ENCODE measurements at places on chromosomes 16 and 17. TPM values are rescaled to one million over a fixed set of nuclear protein-coding genes. Genes with fewer than 3 reads are reported as not detected.
A peak's percentile ranks its signal among the peaks of the same experiment; 100 is the strongest.

DNA sequence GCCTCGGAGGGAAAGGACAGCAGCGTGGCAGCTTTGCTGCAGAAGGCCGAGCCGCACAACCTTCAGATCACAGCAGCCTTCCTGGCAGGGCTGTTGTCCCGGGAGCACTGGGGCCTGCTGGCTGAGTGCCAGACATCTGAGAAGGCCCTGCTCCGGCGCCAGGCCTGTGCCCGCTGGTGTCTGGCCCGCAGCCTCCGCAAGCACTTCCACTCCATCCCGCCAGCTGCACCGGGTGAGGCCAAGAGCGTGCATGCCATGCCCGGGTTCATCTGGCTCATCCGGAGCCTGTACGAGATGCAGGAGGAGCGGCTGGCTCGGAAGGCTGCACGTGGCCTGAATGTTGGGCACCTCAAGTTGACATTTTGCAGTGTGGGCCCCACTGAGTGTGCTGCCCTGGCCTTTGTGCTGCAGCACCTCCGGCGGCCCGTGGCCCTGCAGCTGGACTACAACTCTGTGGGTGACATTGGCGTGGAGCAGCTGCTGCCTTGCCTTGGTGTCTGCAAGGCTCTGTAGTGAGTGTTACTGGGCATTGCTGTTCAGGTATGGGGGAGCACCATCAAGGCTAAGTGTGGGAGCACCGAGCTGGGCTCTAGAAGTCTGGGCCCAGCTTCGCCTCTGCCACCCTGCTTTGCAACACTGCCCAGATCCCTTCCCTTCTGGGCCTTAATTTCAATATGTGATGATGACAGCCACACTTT, 18.6 kb downstream of the NOD2 start:
- H3K36me3 ChIP-seq, result peaks cover 83% of the 10 kb centered on the region
- DNase-seq, result no peak
- H3K27me3 ChIP-seq, result no peaks in the 10 kb centered on the region
- H3K4me3 ChIP-seq, result no peak overlapping the region
- no peak overlapping the region for H3K27ac ChIP-seq

GRCh38 chr17:81500047-81500446, 12.6 kb downstream of the ACTG1 start:
- H3K27ac ChIP-seq, result no peak overlapping the region
- H3K4me1 ChIP-seq, result peaks cover 2% of the 10 kb centered on the region
- no peaks in the 10 kb centered on the region for H3K36me3 ChIP-seq
- no peak overlapping the region for H3K4me3 ChIP-seq

DNA sequence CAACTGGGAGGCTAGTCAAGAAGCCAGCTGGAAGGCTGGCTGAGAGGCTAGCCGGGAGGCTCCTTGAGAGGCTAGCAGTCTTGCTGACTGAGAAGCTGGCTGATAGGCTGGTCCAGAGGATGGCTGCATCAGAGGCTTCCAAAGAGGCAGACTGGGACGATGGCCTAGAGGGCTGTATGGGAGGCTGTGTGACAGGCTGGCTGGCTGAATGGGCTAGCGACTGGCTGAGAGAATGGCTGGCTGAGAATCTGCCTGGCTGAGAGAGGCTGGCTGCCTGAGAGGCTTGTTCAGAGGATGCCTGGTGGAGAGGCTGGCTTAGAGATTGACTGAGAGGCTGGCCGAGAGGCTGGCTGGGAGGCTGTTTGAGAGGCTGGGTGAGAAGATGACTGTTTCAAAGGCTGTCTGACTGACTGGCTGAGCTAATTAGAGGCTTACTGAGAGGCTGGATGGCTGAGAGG, 34.8 kb upstream of the ACSM2B start:
- H3K27me3 ChIP-seq, result peaks cover 10% of the 10 kb centered on the region
- DNase-seq, result no peak
- no peak overlapping the region for H3K4me3 ChIP-seq
- H3K4me1 ChIP-seq, result no peaks in the 10 kb centered on the region

GRCh38 chr16:19284207-19284606, 1.3 kb upstream of the CLEC19A start:
- H3K4me1 ChIP-seq, result no peaks in the 10 kb centered on the region
- H3K4me3 ChIP-seq, result no peak overlapping the region
- H3K36me3 ChIP-seq, result no peaks in the 10 kb centered on the region
- no peak for DNase-seq
- no peak overlapping the region for H3K27ac ChIP-seq

- no peak for DNase-seq
- H3K27ac ChIP-seq, result no peak overlapping the region
- H3K36me3 ChIP-seq, result peaks cover 2% of the 10 kb centered on the region
- peaks cover 48% of the 10 kb centered on the region for H3K4me1 ChIP-seq
- peak overlapping the region; percentile 85 for H3K4me3 ChIP-seq
Observed at GRCh38 chr17:59333836-59334235, 2.4 kb downstream of the YPEL2 start.

- no peak for DNase-seq
- peaks cover 6% of the 10 kb centered on the region for H3K4me1 ChIP-seq
- peaks cover 48% of the 10 kb centered on the region for H3K36me3 ChIP-seq
- no peak overlapping the region for H3K27ac ChIP-seq
Observed at GRCh38 chr16:84463221-84463620, 41.2 kb downstream of the MEAK7 start.

DNA sequence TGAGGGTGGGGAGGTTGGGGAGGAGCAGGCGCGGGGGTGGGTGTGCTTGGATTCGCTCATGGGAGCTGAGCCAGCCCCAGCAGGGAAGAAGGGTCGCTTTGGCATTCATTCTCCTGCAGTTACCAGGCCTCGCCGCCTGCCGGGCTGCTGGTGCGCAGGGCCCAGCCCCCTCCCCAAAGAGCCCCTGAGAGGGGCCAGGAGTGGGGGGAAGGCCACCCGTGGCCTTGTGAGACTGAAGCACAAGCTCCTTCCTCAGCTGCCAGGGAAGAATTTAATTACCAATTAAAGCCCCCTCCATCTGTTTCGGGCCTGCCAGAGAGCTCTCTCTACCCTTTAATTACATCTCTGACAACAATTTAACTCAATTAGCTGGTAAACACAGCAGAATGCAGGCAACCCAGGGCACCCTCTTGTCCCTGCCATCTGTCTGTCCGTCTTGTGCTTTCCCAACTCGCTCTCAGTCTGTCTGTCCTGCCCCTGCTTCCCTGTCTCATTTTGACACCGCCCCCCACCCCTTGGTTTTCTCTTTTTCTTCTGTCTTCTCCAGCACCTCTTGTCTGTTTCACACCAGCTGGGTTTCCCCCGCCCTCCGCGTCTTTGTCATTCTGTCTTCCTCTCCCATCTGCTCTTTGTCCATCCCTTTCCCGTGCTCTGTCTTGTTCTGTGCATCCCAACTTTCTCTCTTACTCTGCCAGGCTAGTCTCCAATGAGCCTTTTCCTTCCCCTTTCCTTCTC, 32.7 kb downstream of the CDK5RAP3 start:
- no peak for DNase-seq
- H3K4me3 ChIP-seq, result no peak overlapping the region
- peaks cover 29% of the 10 kb centered on the region for H3K27me3 ChIP-seq
- H3K27ac ChIP-seq, result no peak overlapping the region
- H3K4me1 ChIP-seq, result peaks cover 25% of the 10 kb centered on the region
- H3K36me3 ChIP-seq, result no peaks in the 10 kb centered on the region

GRCh38 chr16:70341600-70341999, 5.1 kb upstream of the DDX19A start:
- no peaks in the 10 kb centered on the region for H3K27me3 ChIP-seq
- H3K4me3 ChIP-seq, result no peak overlapping the region
- H3K27ac ChIP-seq, result no peak overlapping the region
- no peak for DNase-seq
- H3K36me3 ChIP-seq, result no peaks in the 10 kb centered on the region
- peaks cover 11% of the 10 kb centered on the region for H3K4me1 ChIP-seq

- no peak overlapping the region for H3K27ac ChIP-seq
- H3K27me3 ChIP-seq, result no peaks in the 10 kb centered on the region
- peaks cover 44% of the 10 kb centered on the region for H3K36me3 ChIP-seq
- DNase-seq, result no peak
Observed at GRCh38 chr17:64084086-64084939, 45.6 kb downstream of the ERN1 start.

- H3K27ac ChIP-seq, result no peak overlapping the region
- H3K36me3 ChIP-seq, result no peaks in the 10 kb centered on the region
- H3K4me3 ChIP-seq, result no peak overlapping the region
- H3K4me1 ChIP-seq, result peaks cover 2% of the 10 kb centered on the region
- no peaks in the 10 kb centered on the region for H3K27me3 ChIP-seq
Observed at GRCh38 chr17:4815043-4815675, 8.2 kb downstream of the PLD2 start.

DNA sequence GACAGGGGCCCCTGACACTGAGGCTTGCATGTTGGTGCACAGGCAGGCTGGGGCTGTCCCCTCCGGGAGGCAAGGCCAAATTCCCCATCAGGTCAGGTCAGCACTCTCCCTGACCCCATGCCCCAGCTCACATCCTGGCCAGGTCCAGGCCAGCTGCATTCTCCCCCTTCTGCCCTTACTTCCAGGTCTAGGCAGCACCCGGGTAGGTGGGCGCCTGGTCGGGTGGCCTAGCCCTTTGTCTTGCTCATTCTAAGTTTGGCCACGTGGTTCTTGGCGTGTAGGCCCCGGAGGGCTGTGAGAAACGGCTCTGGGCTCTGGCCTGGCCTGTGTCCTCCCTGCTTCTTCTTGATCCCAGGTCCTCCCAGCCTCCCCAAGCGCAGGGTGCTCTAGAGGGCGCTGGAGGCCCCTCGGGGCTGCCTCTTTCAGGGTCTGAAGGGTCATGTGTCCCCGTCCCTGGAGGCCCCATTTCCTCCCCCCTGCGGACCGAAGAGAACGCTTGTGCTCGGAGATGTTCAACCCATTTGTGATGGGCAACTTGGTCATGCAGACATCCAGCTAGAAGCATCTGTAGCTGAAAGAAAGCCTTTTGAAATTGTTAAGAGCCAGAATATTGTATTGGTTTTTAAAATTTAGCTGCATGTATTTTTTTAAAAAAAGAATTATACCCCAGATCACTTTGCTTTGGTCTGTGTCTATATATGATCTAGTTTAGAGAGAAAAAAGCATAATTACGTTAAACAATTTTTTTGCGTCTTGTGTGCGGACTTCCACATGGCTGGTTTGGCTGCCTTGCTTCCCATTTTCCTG, 6.7 kb downstream of the BAHCC1 start:
- no peak overlapping the region for H3K4me3 ChIP-seq
- H3K36me3 ChIP-seq, result peaks cover 9% of the 10 kb centered on the region
- H3K27me3 ChIP-seq, result peaks cover 67% of the 10 kb centered on the region
- DNase-seq, result no peak

- no peak overlapping the region for H3K27ac ChIP-seq
- H3K4me3 ChIP-seq, result no peak overlapping the region
- no peak for DNase-seq
- no peaks in the 10 kb centered on the region for H3K36me3 ChIP-seq
Observed at GRCh38 chr17:17032131-17032692, 10.0 kb upstream of the MPRIP start.

GRCh38 chr17:54153423-54153822, 330.7 kb downstream of the KIF2B start:
- H3K27me3 ChIP-seq, result no peaks in the 10 kb centered on the region
- no peak for DNase-seq
- H3K36me3 ChIP-seq, result no peaks in the 10 kb centered on the region
- no peaks in the 10 kb centered on the region for H3K4me1 ChIP-seq
- H3K27ac ChIP-seq, result no peak overlapping the region

- H3K27ac ChIP-seq, result no peak overlapping the region
- no peak overlapping the region for H3K4me3 ChIP-seq
- H3K27me3 ChIP-seq, result peaks cover 6% of the 10 kb centered on the region
- H3K36me3 ChIP-seq, result no peaks in the 10 kb centered on the region
Observed at GRCh38 chr17:27741971-27742575, 58.3 kb downstream of the NOS2 start.

- H3K4me1 ChIP-seq, result no peaks in the 10 kb centered on the region
- DNase-seq, result no peak
- no peak overlapping the region for H3K4me3 ChIP-seq
- H3K27me3 ChIP-seq, result no peaks in the 10 kb centered on the region
- H3K36me3 ChIP-seq, result no peaks in the 10 kb centered on the region
Observed at GRCh38 chr17:39352511-39352910, 48.9 kb downstream of the FBXL20 start.

- no peak overlapping the region for H3K4me3 ChIP-seq
- no peaks in the 10 kb centered on the region for H3K4me1 ChIP-seq
- no peak overlapping the region for H3K27ac ChIP-seq
- DNase-seq, result no peak
- no peaks in the 10 kb centered on the region for H3K36me3 ChIP-seq
- no peaks in the 10 kb centered on the region for H3K27me3 ChIP-seq
Observed at GRCh38 chr16:12489357-12489990, 314.2 kb downstream of the CPPED1 start.

DNA sequence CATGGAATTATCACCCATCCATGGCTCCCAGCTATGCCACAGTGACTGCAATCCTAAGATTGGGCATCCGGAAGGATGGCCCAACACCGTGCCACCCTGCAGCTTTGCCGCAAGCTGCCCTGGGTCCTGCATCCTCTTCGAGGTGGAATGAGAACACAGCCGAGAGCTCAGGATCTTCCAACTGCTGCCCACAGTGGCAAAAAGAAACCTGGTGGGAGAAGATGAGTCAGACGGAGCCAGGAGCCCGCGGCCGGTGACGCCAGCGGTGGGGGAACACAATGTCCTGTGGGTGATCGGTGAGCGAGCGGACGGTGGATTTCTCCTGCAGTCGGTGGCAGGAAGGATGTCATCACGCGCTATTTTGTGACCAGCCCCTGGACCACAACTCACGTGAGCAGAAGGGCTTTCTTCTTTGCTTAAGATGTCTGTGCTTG, 20.1 kb downstream of the CD7 start:
- peak overlapping the region; percentile 100 for H3K27ac ChIP-seq
- H3K4me1 ChIP-seq, result peaks cover 85% of the 10 kb centered on the region
- H3K36me3 ChIP-seq, result peaks cover 15% of the 10 kb centered on the region
- peak overlapping the region; percentile 88 for H3K4me3 ChIP-seq
- no peaks in the 10 kb centered on the region for H3K27me3 ChIP-seq
- DNase-seq, result peak; percentile 92

- no peak overlapping the region for H3K4me3 ChIP-seq
- H3K4me1 ChIP-seq, result peaks cover 8% of the 10 kb centered on the region
- DNase-seq, result no peak
Observed at GRCh38 chr17:46910179-46910927, 12.6 kb upstream of the GOSR2 start.

DNA sequence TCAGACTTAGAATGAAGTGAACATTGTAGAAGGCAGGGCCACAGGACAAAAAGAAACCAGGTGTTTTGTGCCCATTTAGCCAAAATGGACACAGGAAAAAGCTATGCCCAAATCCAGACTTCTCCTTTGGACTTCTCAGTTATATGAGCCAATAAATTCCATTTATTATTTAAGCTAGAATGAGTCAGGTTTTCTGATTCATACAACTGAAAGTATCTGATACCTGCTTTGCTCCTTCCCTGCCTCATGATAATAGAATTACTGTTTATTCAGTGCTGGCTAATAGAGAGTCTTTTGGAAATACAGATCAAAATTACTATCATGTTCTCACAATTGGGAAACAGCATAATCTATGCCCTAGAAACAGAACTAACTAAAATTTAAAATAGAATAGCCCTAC, 8.7 kb upstream of the CPD start:
- H3K27me3 ChIP-seq, result peaks cover 9% of the 10 kb centered on the region
- no peaks in the 10 kb centered on the region for H3K36me3 ChIP-seq
- H3K4me3 ChIP-seq, result no peak overlapping the region
- H3K27ac ChIP-seq, result no peak overlapping the region

- DNase-seq, result no peak
- peaks cover 2% of the 10 kb centered on the region for H3K27me3 ChIP-seq
- H3K27ac ChIP-seq, result no peak overlapping the region
- no peak overlapping the region for H3K4me3 ChIP-seq
Observed at GRCh38 chr16:72645538-72645937, 402.4 kb downstream of the ZFHX3 start.

NOXO1 gene
- total RNA-seq, result not detected

AOC3 gene
- total RNA-seq, result 0.53 TPM

CDH11 gene
- not detected for total RNA-seq

STUB1 gene
- 63.9 TPM for total RNA-seq

KRTAP16-1 gene
- 0.13 TPM for total RNA-seq

KRTAP9-4 gene
- total RNA-seq, result not detected

COG4 gene
- 71.4 TPM for total RNA-seq

CYGB gene
- total RNA-seq, result not detected

B4GALNT2 gene
- not detected for total RNA-seq

KDM6B gene
- total RNA-seq, result 20.9 TPM
